ENCODE measurements at places on chromosomes 13 and 19.
A peak's percentile ranks its signal among the peaks of the same experiment; 100 is the strongest.

DNA sequence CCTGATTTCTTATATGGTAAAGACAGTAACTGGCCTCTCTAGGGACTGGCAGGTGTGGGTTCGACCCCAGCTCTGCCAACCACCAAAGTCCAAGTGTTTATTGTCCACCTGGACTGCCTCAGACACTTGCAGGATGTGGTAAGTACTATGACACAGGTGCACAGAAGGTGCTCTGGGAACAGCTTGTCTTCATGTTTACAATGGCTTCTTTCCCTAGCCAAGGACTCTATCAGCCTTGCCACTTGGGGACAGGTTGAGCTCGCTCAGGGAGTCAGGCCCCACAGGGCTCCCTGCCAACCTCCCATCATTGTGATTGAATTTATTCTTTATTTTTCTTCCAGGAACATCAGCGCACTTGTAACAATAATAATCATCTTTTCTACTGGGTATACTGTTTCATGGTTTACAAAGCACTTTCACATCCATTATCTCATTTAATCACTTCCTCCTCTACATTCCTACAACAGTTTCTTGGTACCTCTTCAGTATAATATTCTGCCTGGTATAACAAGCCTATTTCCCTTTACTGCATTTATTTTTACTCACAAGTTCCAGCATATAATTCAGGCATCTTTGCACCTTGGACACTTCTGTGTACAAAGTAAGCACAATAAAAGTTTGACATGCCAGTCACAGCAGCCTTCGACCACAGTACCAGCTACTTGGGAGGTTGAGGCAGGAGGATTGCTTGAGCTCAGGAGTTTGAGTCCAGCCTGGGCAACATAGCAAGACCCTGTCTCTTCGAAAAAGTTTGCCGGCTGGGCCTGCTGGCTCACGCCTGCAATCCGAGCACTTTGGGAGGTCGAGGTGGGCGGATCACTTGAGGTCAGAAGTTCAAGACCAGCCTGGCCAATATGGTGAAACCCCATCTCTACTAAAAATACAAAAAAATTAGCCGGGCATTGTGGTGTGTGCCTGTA lies 24.2 kb upstream of the GATAD2A start:
- no peak for DNase-seq

GRCh38 chr19:51097166-51097738 lies 11.0 kb downstream of the CTU1 start:
- DNase-seq, result no peak

DNA sequence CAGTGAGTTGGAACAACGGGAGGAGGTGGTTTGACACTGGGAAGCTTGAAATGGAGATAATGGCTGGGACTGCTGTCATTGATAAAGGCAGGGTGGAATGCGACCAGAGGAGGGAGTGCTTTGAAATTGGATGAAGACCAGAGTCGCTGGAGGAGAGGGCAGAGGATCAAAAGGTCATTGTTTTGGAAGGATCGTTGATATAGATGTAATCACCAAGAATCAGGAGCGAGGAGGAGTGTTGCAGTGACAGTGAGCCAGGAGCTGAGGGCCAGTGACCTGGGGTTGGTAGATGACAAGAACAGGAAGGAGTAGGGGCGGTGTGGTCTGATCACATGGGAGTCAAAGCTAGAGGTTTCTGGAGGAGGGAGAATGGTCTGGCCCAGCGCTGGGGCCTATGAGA lies 25.3 kb downstream of the TM9SF2 start:
- no peak for DNase-seq

- DNase-seq, result no peak
Observed at GRCh38 chr13:20544201-20544923, 18.7 kb upstream of the CRYL1 start.

DNA sequence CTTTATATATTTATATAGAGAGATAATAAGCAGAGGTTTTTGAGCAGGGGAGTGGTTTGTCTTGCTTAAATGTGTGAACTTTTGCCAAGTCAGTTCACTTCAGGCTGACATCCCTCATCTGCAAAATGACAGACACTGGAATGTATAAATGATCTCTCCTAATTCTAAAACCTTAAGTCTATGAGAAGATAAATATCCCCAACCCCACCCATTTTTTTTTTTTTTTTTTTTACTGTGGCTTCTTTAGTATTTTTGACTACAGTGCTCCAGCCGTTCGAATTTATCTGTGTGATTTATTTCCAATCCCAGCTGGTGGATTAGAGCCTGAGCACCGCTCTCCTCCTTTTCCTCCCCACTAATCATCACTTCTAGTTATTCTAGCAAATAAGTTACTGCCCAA lies 234.8 kb downstream of the DACH1 start:
- DNase-seq, result no peak

- no peak for DNase-seq
Observed at GRCh38 chr13:44064357-44064756, 184.7 kb downstream of the LACC1 start.

DNA sequence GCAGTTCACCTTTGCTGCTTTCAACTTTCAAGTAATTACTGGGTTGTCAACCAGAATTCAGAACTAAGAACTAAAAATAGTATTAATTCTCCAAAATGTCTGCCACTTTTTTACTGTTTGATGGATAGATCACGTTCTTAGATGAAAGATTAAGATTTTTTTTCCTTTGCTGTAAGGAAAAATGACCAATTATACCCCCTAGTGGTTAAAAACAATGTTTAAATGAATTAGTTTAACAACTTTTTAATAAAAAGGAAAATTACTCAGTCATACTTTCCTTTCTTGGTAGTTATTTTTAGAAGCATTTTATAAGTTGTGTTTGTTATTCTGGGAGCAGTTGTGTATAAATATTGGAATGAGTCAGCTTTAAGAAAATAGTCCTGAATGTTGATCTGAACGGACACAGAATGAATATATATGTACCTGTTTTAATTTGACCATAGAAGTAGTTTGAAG lies 4.6 kb downstream of the TM9SF2 start:
- DNase-seq, result peak; percentile 33

GRCh38 chr19:2542341-2543069 lies 66.6 kb downstream of the GADD45B start:
- no peak for DNase-seq

DNA sequence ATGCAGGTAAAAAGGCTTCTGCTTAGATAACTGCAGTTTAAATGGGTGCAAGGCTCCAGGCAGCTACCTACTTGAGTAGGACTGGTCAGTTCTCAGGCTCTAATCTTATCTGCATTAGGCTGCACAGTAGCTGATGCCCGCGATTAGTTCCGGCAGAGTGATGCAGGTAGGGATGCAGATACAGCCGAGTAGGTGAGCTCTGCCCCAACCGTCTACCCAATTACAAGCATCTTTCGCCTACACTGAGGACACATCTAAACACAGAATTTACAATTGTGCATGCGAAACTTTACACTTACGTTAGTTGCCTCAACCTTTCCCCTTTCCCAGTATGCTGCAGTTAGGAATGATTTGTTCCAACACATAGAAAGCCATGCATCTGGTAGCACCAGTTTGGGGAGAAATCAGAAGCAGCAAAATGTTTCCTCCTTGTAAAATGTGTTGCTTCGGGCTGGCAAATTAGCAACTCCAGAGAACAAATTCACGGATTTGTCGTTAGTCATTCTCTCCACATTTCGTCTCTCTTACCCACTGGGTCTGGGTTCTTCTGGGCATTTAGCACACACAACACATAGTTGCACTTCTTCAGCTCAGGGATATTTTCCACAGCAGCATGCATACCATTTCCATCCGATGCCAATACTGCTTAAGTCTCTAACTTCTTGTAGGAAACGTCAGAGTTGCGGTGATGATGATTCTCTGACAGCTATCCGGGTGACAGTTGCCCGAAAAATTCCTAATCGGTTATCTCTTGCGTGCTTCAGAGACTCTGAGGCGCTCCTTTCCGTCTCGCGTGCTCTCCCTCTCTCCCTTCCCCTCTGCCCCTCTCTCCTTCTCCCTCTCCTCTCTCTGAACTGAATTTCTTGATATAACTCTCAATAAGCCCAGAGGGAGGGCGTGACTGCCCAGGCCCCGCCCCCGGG lies at the start of gene PCDH9:
TSS of gene PCDH9 (minus strand) at position 856 of the 923 bp plus-strand sequence. CDS start 1,896 bp downstream, outside the sequence.
- no peak for DNase-seq

GRCh38 chr13:113853518-113854237 lies 10.2 kb downstream of the GAS6 start:
- no peak for DNase-seq

GRCh38 chr13:32179708-32180107 lies 135.5 kb downstream of the ZAR1L start:
- no peak for DNase-seq

GRCh38 chr13:63149375-63149774 lies 1733.7 kb upstream of the PCDH20 start:
- no peak for DNase-seq

DNA sequence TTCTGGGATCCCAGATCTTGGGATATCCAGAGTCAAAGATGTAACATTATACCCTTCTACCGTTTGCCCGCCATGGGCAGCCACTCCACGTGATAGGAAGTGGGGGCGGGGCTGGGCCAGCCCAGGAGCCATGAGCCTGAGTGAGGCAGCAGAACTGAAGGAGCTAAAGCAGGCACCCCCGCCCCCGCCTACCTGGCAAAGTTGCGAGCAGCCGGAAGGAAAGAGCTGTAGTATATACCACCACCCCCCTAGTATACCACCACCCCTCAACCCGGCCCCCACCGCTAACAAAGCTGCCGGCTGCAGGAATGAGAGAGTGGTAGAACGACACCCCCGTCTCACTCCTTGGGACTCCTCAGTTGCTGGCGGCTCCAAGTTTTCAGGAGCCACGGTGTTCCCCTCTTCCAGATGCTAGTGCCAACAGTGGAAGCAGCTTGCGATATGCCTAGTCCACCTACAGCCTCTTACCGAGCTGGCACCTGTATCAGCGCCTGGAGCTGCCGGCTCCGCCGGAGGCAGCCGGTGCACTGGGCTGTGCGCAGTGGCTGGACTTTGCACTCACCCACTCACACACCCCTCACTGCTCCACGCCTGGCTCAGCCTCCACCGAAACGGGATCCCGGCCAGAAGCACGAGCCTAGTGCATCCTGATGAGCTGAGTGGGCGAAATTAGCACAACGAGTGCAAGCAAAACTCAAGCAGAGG lies 230.7 kb upstream of the PRR20A start:
- DNase-seq, result no peak

- no peak for DNase-seq
Observed at GRCh38 chr13:93344048-93344705, 117.6 kb downstream of the GPC6 start.

GRCh38 chr19:10195199-10195519 lies 406 bp upstream of the DNMT1 start:
- no peak for DNase-seq

DNA sequence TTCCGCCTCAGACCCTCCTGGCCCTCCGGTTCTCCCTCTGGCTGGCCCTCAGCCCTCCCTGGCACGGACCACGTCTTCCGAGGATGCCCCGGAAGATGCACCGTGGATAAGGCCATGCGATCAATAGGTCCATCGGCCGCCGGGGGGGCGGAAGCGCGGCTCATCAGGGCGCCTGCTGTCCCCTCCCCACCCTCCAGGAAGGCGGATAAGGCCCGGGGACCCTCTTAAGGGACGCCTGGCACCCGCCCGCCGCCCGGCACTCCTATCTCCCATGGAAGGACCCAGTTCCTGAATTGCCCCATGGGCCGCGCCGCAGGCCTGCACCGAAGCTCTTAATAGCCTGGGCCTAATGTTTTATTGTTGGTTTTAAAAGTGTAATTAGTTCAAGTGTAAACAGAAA lies 46.2 kb upstream of the TCF3 start:
- no peak for DNase-seq

GRCh38 chr19:19514215-19514657 lies 1.1 kb downstream of the TSSK6 start:
- no peak for DNase-seq

- no peak for DNase-seq
Observed at GRCh38 chr19:45999653-46000121, 4.4 kb downstream of the CCDC61 start.

GRCh38 chr13:19864746-19865309 lies 1.4 kb upstream of the ZMYM5 start:
- peak; percentile 89 for DNase-seq

DNA sequence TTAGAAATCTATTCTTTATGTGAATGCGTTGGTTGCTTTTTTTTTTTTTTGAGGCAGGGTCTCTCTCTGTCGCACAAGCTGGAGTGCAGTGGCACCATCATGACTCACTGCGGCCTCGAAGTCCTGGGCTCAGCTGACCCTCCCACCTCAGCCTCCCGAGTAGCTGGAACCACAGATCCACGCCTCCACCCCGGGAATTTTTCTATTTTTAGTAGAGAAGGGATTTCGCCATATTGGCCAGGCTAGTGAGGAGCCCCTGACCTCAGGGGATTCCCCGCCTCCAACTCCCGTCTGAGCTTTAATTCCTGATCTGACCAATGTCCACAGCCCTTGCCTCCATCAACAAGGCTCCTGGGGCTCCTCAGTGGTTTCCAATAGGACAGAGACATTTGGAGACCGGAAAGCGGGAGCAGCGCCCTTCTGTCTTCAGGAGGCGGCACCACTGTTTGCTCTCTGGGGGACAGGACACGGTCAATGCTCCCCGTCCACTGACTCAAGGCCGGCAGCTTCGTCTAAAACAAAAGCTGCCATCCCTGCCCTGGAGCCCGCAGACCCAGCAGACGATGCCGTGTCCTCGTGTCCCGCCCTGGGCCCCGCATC lies 503 bp downstream of the TUBA3C start:
- DNase-seq, result no peak

GRCh38 chr19:5975388-5975728 lies 2.6 kb downstream of the RANBP3 start:
- no peak for DNase-seq

- no peak for DNase-seq
Observed at GRCh38 chr19:1267477-1268225, 1.5 kb upstream of the CIRBP start.

DNA sequence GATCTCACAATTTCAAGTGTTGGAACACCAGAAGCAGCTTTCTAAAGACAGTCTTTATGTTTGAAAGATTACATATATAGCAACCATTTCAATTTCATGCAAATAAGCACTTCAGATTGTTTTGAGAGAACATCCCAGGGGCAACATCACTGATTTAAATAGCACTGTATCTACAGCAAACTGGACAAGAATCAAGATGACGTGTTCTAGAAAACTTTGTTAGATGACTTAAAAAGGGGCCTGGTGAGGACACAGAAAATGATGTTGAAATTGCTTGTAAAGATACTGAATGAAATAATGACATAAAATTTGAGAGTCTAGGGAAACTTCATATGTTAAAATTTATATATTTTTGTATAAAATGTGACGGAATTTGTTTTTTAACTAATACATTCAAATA lies 277.1 kb downstream of the KLF12 start:
- no peak for DNase-seq

GRCh38 chr13:66508153-66508909 lies 721.8 kb downstream of the PCDH9 start:
- no peak for DNase-seq

DNA sequence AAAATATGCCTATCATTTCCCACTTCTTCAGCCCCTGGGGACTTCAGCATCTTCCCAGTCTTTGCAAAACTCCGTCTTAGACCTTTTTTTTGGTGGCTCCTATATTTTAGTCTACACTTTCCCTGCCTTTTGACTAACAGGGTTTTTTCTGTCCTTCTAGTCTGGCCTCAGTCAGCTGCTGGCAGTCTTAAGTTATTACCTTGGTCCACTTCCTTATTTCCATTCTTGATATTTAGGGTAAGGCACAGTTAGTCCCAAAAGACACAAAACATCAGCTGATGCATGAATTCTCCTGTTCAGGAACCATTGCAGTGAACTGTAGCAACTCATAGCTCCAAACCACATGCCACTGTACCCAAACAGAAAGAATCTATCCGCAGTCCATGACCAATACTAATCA lies 234.6 kb upstream of the RFC3 start:
- no peak for DNase-seq

- no peak for DNase-seq
Observed at GRCh38 chr19:34818270-34818669, 45.3 kb upstream of the ZNF599 start.

- no peak for DNase-seq
Observed at GRCh38 chr19:16367261-16367683, 42.6 kb downstream of the KLF2 start.
